ENCODE measurements at places on chromosomes 16 and 17.

DNA sequence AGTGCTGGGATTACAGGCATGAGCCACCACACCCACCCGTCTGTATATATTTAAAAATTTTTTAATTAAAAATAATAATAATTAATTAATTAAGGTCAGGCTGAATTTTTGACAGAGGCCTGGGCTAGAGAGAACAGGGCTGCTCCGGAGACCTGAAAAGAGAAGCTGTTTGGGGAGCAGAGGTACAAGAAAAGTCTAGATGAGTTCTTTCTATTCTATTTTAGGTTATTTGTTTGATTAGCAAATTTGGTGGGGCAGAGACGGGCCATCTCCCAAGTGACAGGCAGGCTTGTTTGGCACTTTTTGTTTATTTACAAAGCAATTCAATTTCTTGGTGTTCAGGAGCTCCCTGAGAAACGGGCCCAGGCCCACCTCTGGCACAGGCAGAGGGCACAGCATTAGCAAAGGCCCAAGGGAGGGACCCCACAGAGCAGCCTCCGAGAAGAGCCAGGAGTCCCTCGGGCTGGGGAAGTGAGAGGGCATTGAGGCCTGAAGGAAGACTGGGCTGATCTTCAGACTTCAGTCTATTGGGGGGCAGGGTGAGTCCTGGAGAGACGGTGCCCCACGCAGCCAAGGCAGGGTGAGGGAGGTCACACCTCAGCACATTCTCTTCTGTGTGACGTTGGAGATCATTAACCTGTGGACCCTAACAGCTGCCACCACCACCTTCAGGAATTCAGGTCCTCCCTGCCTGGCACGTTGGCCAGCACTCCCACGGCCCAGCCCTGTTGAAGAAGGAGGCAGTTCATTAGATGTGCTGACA, 10.8 kb upstream of the RIPOR1 start:
- DNase-seq, result no peak

DNA sequence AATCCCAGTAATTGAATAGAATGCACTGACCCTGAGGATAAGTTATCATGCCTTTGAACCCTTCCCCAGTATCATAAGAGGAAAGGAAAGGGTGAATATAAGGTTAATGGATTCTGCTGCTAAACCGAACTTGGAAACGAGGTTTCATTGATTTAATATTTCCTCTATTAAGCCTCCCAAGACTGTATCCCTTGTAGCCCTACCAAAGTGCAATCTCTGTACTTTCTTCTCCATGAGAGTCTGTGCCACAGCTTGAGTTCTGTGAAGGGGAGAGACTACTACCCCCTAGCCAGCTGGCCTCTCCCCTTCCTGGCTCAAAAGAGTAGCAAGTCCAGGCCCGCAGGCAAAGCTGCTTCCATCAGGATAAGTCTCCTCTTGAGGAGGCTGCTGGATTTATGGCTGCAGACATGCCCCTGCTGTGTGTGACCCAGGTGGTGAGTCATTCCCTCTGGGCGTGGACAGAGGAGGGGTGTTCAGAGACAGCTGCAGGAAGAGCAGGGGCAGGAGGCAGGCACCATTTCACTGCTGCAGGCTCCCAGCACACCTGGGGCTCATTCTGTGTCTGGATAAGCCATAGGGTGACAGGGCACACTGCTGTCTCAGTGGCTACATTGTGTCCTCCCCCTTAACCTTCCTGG, 58.4 kb downstream of the TOM1L2 start:
- no peak for DNase-seq

DNA sequence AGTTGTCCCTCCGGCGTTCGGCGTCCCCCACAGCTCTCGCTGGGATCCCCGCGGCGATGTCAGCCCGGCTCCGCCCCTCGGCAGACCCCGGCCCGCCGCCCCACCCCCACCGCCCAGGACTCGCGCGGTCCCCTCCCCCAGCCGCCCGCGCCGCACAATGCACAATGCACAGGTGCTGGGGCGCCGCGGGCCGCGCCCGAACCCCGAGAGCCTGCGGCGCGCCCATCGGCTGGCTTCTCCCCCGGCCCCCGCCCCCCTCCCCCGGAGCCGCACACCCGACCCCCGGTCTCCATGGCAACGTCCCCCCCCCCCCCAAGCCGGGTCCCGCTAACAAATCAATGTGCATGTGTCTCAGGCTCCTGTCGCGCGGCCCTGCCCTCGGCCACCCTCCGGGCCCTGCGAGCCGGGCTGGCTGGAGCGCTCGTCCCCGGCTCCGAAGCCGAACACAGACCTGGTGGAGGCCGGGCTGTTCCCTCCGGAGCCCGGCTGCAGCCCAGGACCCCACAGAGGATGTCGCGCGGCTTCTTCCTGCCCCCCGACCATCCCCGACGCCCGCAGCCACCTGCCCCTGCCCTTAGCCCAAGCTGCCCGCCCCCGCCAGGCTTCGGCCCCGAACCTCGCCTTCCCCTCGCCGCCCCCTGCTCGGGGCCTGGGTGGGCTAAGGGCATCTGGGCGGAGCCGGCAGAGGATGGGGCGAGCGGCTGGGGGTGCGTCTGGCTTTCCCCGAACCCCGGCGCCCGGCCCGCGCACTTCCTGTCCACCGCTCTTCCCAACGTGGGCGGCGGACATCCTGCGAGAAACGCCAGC, 818 bp upstream of the CBX8 start:
- no peak for DNase-seq

DNA sequence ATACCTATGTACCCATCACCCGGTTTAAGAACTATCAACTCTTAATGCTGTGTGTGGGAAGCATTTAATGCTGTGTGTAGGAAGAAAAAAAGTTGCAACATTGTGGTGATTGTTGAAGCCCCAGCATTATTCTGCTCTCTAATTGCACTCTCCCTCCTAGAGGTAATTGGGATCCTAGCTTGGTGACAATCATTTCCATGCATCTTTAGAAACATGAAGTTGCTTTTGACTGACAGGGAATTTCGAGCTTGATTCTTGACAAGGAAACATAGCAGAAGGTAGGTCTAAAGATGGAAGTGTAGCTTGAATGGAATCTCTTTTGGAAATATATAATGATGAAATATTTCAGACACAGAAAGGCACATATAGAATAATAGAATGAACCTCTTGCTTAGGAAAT, 27.3 kb downstream of the HEXIM2 start:
- no peak for DNase-seq
